ENCODE measurements at places on chromosomes 4 and X. TPM values are rescaled to one million over a fixed set of nuclear protein-coding genes. Genes with fewer than 3 reads are reported as not detected.

DNA sequence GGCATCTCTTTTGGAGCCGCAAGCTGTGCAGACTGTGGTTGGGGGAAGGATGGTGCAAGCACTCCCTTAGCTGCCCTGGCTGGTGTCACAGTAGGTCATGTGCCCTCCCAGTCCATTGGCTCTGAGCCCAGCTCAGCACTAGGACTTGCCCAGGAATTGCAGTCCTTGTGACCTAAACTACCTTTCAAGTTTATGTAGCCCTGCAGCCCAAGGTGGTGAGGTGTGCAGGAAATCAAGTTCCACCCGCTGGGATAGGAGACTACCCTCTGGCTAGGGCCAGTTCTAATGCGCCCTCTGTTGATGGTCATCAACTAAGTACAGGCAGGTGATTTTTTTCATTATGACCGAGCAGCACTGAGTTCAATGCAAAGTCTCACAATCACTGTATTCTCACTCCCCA is 335.2 kb downstream of the UBE2NL start:
- no peak for DNase-seq

GRCh38 chrX:125503769-125504168 is 184.1 kb downstream of the TEX13C start:
- no peak for DNase-seq

- peak; percentile 52 for DNase-seq
These were observed 866 bp upstream of the UVSSA start for GRCh38 chr4:1345903-1346780.

- DNase-seq: no peak
These were observed 2.7 kb downstream of the SLC38A5 start for GRCh38 chrX:48467281-48467761.

DNA sequence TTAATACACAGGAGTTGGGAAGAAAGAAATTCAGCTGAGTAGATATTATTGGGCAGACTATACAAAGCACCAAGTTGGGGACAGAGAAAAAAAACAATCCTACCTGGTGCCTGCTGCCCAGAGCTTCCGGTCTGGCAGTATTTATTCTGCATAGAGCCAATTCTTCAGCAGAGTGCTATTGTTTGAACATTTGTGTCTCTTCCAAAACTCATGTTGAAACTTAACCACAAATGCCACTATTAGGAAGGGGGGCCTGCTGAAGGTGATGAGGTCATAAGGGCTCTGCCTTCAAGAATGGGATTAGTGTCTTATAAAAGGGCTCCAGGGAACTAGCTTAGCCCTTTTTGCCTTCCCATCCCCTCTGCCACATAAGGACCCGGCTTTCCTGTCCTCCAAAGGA is 136.2 kb downstream of the EVC2 start:
- no peak for DNase-seq

DNA sequence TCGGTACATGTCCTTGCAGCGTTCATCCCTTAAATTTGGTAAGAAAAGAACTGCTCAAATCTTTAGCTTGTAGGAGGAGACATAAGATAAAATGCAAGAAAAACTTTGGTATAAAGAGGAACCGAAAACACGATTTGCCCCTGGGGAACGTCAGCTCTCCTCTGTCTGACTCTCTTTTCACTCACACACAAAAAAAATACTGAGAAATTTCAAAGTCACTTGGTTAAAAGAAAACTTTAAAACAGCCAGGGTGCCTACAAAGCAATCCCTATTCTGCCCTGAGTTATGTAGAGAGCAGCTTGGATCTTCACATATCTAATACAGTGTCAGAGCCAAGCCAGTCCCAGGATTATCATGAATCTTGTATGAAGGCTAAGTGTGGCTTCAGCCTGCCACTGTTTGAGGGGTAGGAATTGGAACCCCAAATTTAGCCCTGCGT is 248.5 kb upstream of the CXXC4 start:
- no peak for DNase-seq

DNA sequence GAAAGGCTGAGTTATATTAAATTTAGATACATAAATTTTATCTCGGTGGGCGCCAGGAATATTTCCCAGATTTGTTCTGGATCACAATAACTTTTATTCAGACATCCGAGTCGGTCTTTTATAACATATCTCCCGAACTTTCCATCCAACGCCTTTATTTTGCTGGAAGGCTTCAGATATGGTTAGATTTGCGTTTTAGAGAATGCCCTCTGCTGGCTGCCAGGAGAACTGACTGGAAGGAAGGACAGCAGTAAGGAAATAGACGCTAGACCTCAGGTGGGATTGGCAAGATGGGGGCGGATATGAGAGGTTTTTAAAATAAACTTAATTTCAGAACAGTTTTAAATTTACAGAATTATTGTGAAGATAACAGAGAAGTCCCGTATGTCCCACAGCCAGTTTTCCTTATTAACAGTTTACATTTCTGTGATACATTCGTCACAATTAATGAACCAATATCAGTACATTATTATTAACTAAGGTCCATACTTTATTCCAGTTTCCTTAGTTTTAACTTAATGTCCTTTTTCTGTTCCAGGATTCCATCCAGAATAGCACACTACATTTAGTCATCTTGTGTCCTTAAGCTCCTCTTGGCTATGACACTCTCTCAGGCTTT is 4.6 kb upstream of the KANTR start:
- no peak for DNase-seq

DNA sequence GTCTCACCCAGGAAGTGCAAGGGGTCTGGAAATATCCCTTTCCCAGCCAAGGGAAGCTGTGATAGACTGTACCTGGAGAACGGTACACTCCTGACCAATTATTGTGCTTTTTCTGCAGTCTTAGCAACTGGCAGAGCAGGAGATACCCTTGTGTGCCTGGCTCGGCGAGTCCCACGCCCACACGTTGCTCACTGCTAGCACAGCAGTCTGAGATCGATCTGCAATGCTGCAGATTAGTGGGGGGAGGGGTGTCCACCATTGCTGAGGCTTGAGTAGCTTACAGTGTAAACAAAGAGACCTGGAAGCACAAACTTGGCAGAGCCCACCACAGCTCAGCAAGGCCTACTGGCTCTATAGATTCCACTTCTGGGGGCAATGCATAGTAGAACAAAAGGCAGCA is 138.5 kb downstream of the CHRDL1 start:
- DNase-seq: no peak

- DNase-seq: no peak
These were observed 669.3 kb downstream of the NLGN4X start for GRCh38 chrX:5559386-5559785.

DNA sequence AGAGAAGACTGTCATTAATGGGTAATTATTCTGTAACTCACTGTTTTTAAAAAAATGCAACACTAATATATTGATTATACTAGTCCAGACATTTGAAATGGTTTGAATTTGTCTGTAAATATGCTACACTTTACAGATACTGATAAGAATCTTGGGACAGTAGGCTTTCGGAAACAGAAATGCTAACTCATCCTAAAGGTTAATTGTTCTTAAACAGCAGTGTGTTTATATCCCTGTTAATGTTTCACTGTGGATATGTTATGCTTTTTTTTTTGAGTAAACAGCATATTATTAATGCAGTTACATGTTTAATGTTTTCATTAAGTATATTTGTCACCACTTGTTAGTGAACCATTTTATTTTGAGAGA is 31.4 kb downstream of the EXOC1 start:
- DNase-seq: no peak

DNA sequence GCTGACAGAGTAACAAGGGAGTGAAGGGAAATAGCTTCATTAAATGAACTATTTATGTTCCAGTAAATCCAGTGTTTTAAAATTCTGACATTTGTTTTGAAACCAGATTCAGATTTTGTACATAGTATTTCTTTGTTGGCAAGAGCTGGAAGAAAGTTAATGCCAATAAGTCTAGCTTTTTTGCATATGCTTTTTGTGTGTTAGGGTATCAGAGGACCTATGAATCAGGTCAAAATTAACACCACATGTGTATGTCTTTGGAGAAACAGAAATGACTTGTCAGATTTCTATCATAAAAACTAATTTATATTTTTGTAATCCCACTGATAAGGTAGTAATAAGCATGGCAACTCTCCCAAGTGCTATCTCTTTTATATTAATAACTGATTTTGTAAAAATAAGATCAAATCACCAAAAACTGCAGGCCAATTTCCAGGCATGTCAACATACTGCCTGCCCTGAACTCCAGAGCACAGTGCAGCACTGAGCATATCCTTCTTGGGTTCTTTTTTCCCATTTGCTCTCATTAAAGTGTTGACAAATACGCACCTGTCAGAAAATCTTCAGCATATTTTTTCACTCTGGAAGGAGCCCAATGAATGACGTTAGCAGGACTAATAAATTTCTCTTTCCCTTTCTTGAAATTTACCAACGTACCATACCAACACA is 65.5 kb downstream of the SH3RF1 start:
- DNase-seq: no peak

The CFAP47 gene
- polyA plus RNA-seq: 0.57 TPM

The P2RY10 gene
- polyA plus RNA-seq: 0.09 TPM

The RASGEF1B gene
- 11.6 TPM for polyA plus RNA-seq

The IGFBP7 gene
- polyA plus RNA-seq: 699 TPM

The PPEF2 gene
- not detected for polyA plus RNA-seq
